ENCODE measurements at places on chromosomes 12 and 14. TPM values are rescaled to one million over a fixed set of nuclear protein-coding genes. Genes with fewer than 3 reads are reported as not detected.

TMEM132C gene
- total RNA-seq: not detected

FAM186B gene
- 0.13 TPM for total RNA-seq

BDKRB2 gene
- 0.05 TPM for total RNA-seq

SALL2 gene
- total RNA-seq: 1.5 TPM

TSPAN11 gene
- total RNA-seq: not detected

LHX5 gene
- total RNA-seq: not detected

AICDA gene
- not detected for total RNA-seq

NOS1 gene
- total RNA-seq: 0.03 TPM

M6PR gene
- total RNA-seq: 161 TPM

CAPRIN2 gene
- 28.6 TPM for total RNA-seq

BBS10 gene
- total RNA-seq: 7.8 TPM

TMEM179 gene
- 3.4 TPM for total RNA-seq

FKBP4 gene
- 64.9 TPM for total RNA-seq

PIP4K2C gene
- total RNA-seq: 62.6 TPM

LRRC43 gene
- 1.5 TPM for total RNA-seq

All from Panc1 (cell line).